ENCODE measurements at places on chromosomes 2 and 18. TPM values are rescaled to one million over a fixed set of nuclear protein-coding genes. Genes with fewer than 3 reads are reported as not detected.
A peak's percentile ranks its signal among the peaks of the same experiment; 100 is the strongest.

- no peak for DNase-seq
These were observed 36.4 kb downstream of the ALPK2 start for GRCh38 chr18:58592223-58593214.

DNA sequence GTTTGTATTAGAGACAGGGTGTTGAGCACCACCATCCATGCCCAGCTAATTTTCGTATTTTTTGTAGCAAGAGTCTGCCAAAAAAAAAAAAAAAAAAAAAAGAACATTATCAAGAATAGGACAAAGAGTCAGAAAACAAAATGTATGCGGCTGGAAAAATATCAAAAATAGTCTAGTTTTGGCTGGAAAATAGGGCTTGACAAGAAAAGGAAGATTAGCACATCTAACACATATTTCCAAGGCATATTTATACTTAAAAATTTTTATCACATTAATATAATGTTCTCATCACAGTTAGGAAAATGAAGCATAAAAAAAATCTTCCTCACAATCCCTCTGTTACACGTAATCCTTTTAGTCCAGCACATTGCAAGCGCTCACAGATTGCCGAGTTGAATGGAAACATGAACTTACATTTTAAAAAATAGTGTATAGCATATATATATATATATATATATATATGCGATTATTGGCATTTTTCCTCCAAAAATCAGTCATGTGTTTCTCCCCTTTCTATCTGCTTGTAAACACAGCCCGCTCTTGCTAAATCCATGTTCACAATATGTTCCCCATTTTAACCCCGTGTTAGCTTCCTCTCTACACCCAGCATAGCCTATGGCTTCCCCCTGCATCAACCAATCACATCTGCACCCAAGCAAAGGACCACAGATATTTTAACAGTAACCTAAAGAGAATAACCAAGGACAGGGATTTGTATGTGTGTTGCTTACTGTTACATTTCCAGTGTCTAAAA is 183.0 kb downstream of the AFF3 start:
- no peak for DNase-seq

DNA sequence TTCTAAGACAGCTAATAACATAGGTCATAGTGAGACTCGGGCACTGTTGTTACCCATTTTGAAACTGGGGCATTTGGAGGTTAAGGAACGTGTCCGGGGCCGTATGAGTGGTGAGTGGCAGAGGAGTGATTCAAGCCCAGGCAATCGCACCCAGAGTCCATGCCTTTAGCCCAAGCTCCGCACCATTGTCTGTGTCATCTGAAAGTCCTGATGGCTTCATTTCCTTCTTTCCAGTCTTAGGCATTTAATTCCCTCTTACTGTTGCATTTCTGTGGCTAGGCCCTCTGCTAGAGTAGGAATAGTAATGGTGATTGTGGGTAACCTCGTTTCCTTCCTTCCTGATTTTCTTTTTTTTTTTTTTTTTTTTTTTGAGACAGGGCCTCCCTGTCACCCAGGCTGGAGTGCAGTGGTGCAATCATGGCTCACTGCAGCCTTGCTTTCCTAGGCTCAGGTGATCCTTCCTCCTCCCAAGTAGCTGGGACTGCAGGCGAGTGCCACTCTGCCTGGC is 49.8 kb upstream of the ASB1 start:
- DNase-seq, result no peak

DNA sequence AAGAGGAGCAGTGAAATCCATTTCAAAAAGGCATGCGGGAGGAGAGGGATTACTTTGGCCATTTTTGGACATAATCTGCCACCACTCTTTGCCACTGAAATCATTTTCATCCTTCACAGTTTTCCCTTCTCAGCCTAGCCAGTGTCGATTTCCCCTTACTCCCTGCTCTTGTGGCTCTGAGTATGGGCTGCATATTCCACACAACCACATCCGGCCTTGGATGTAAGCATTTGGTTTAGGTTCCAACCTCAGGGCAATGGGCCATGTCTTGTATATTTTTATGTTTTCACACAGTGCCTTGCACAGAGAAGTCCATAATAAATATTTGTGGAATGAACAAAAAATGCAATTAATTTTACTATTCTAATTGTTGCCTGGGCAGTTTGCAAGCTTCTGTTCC is 7.7 kb upstream of the SERPINE2 start:
- DNase-seq, result no peak

DNA sequence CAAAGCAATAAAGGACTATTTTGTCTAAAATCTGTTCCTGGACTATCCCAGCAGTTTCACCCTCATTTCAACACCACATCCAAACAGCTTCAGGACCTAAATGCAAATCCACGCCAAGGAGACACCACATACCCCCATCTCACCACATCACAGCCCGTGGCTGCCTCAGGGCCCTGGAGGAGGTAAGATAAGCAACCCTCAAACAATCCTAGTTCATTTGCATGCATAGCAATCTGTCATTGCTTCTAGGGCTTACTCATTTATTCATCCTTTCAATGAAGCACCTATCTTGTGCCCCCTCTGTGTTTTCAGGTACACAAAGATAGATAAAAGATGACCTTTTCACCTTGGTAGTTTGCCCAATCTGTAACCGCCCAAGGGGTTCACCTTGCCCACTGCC is 86.5 kb downstream of the VSNL1 start:
- DNase-seq, result no peak

GRCh38 chr2:240023792-240024191 is 1.4 kb downstream of the NDUFA10 start:
- no peak for DNase-seq

GRCh38 chr2:214630402-214631045 is 179.0 kb downstream of the BARD1 start:
- DNase-seq, result no peak

DNA sequence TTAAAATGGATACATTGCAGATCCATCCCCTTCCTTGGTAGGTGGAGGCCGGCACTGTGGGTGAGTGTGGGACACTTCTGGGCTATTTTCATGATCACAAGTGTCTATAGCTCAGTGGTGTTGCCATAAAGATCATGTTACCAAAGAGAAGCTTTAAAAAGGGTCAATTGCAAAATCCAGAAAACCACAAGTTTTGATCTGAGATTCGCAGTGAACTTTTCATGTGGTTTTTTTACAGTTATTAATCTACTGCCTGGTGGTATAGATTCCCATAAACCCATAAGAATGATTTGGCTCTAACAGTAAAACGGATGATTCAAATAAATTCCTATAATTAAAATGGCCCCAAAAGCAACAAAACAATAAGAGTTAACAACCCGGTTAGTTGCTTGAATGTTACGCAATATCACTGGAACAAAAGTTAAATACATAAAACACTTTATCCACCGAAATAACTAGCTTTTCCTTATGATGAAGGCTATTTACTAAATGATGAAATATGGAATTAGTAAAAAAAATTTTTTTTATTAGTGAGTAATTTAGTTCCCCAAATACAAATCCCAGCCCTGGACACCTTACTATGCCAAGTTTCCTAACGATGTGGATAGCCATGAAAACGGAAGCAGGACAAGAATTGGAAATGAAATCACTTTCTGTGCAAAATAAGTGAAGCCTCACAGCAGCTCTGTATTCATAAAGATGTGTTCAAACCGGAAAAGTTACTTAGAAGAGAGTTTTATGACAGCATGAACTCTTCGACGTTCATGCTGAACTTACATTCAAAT is 95.6 kb upstream of the THOC1 start:
- DNase-seq, result no peak

GRCh38 chr2:239178484-239178883 is 222.3 kb downstream of the HDAC4 start:
- no peak for DNase-seq

- no peak for DNase-seq
These were observed 20.8 kb upstream of the VIT start for GRCh38 chr2:36675579-36676282.

- no peak for DNase-seq
These were observed 329.3 kb downstream of the TXNL1 start for GRCh38 chr18:56309104-56309503.

DNA sequence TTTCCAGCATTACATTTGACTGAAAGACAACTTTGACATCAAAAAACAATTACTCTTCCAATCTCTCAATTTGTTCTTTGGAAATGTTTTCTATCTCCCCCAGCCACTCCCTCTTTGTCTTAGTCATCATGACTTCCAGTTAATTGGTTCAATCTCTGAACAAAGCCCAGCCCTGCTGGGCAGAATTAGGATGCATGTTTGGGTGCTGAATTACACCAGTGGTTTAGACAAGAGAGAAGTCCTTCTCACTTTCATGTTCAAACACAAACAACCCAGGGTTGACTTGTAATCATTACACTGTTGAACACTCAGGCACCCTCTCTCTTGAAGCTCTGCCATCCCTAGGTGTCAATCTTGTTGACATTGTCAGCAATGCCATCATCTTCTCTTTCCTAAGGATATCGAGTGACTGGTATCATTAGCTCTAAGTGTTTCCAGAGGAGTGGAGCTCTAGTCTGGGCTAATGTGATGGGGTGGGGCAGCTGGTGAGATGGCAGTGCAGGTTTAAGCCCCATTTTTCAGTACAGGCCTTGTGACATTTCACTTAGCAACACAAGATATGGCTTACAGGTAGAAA is 90.8 kb upstream of the MEIS1 start:
- DNase-seq, result no peak

- no peak for DNase-seq
These were observed 42.5 kb downstream of the ZEB2 start for GRCh38 chr2:144477281-144477956.

DNA sequence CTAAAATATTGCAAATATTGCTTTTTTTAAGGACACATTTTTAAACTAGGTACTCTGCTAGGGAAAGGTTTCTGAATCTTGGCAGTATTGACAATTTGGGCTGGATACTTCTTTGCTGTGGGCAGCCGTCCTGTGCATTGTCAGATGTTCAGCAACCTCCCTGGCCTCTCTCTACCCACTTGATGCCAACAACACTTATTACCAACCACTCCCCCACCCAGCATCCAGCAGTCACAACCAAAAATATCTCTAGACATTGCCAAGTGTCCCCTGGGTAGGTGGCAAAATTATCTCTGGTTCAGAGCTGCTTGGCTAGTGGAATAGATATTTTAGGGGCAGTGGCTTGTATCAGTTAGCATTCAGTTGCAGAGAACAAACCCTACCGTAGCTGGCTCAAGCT is 114.3 kb upstream of the PNPT1 start:
- no peak for DNase-seq

- no peak for DNase-seq
These were observed 118.7 kb upstream of the CNTNAP5 start for GRCh38 chr2:123906361-123906760.

GRCh38 chr18:22930089-22930713 is 2.9 kb upstream of the RBBP8 start:
- peak; percentile 46 for DNase-seq

DNA sequence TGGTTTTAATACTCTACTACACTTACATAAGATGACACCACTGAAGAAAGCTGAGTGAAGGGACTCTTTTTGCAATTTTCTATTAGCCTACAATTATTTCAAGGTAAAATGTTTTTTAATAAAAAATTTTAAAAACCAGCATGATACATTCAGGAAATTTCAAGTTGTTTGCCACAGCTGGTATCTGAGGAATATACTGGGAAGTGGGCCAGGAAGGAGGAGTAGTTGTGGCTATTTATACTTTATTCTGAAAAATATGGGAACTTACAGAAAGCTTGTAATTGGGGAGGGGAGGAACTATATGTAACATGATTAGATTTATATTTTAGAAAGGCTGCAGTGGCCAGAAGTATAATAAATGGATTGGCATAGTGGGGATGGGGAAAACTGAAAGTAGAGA is 40.8 kb downstream of the WDR35 start:
- DNase-seq, result no peak

GRCh38 chr2:108604196-108604595 is 69.9 kb downstream of the LIMS1 start:
- no peak for DNase-seq

DNA sequence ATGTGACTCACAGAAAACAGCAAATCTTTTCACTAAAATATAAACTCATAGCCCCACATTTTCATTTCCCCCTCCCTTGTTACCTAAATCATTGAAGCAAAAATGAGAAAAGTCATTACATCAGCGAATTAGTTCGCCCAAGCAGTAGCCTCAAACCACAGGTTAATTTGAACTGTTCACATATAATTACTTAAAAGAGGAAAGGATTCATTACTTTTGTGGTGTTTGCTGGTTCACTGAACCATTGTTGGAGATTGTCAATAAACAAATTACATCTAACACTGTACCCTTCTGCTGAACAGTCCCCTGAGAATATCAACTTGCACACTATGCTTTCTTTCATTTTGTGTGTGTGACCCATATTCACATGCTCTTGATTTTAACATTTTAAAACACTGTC is 238.7 kb downstream of the ERBB4 start:
- no peak for DNase-seq

GRCh38 chr18:79585395-79586370 is 93.9 kb upstream of the CTDP1 start:
- no peak for DNase-seq

GRCh38 chr2:158255257-158255656 is 153.6 kb downstream of the UPP2 start:
- no peak for DNase-seq

- DNase-seq, result no peak
These were observed 366.9 kb downstream of the NYAP2 start for GRCh38 chr2:225766431-225766830.

DNA sequence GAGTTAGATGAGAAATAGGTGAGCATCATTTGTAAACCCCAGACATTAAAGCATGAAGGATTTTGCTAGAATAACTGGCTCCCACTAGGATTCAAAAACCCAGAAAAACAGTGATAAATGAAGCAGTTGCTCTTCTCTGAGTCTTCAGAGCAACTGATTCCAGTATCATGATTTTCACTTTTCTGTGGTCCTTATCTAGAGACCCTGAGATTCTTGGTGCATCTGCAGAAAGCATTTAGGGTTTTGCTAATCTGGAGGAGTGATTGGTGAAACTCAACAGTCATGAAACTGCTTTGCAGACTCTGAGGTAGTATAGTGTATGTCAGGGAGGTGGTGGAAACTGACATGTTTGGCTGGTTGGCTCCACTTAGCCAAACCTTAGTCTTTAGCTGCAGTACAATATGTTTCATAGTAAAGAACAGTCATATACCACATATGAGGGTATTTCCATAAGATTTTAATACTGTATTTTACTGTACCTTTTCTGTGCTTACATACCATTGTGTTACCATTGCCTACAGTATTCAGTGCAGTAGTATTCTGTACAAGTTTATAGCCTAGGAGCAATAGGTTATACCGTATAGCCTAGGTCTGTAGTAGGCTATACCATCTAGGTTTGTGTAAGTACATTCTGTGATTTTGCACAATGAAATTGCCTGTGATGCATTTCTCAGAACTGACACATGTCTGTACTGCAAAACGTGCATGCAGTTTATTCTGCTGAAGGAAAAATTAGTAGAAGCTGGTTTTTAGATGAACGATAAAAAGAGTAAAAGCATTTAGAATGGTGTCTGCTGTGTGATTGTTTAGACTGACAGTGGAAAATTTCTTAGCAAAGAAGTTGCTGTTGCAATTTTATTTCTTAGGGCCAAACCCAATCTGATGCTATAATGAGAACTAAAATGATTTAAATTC is 23.8 kb downstream of the EML4 start:
- DNase-seq, result no peak

GRCh38 chr2:1641523-1641922 is 102.8 kb downstream of the PXDN start:
- no peak for DNase-seq

- no peak for DNase-seq
These were observed 249.0 kb upstream of the SPOPL start for GRCh38 chr2:138252587-138252986.

CDH19 gene
- total RNA-seq, result 0.09 TPM

MRO gene
- total RNA-seq, result 1.00 TPM

LDLRAD4 gene
- 81.6 TPM for total RNA-seq

UGT1A8 gene
- not detected for total RNA-seq
